ENCODE measurements at places on chromosomes 2 and 18.

DNA sequence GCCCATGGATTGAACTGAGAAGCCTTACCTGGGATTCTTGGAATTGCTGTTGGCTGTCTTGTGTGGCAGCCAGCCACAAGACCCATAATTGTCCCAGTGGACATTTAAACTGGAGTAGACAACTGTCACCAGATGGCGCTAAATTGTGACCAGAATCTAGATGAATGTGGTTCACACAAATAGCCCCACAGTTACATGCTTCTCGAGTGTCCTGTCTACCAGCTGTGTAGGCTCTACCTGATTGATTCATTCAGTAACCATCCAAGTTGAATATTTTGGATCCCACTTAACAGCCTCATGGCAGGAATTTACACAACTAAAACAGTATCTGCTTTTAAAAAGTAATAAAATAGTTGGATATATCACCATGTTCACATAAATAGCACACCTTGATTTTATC is 73.2 kb downstream of the MAP4K4 start:
- H3K36me3 ChIP-seq = no peaks in the 10 kb centered on the region
- no peaks in the 10 kb centered on the region for H3K27me3 ChIP-seq
- no peak overlapping the region for H3K27ac ChIP-seq
- no peak for DNase-seq

- no peak overlapping the region for H3K27ac ChIP-seq
- H3K4me1 ChIP-seq = no peaks in the 10 kb centered on the region
- no peak overlapping the region for H3K4me3 ChIP-seq
- H3K36me3 ChIP-seq = peaks cover 2% of the 10 kb centered on the region
Observed at GRCh38 chr2:164688896-164689419, 67.7 kb upstream of the GRB14 start.

DNA sequence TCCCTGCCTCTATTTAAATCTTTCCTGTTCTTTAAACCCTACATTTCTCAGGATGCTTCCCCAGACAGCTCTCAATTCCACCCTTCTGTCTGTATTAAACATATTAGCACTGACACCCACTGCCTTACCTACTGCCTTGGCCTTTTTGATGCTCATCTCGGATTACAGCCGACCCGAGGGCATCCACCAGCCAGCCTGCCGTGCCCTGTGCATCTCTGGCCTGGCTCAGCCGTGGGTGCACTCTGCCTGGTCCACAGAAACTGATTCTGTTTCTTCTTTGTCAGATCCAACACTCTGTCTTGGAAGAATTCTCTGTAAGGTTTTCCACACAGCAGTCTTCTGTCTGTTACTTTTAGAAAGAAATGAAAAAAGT is 27.2 kb downstream of the TANC1 start:
- peaks cover 11% of the 10 kb centered on the region for H3K4me1 ChIP-seq
- no peaks in the 10 kb centered on the region for H3K36me3 ChIP-seq
- no peak overlapping the region for H3K27ac ChIP-seq
- DNase-seq = no peak
- H3K4me3 ChIP-seq = no peak overlapping the region

DNA sequence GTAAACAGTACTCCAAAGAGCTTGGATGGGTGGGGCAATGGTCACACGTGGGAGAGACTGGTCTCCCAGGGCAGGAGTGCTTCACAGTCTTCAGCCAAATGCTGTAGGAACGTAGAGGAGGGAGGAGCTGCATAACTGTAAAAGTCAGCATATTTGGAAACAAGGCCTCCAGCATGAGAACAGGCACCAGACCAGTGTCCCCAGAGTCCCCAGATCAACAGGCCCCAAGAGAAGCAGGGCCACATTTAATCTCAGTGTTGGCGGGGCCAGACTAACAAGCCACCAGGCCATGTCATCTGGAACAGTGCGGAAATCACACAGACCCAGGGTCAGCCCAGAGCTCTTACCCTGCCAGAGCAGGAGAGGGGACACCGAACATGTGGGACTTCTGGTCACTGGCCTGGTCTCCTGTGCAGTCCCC is 63.2 kb downstream of the ADCY3 start:
- H3K4me3 ChIP-seq = no peak overlapping the region
- H3K36me3 ChIP-seq = no peaks in the 10 kb centered on the region
- no peaks in the 10 kb centered on the region for H3K27me3 ChIP-seq
- H3K4me1 ChIP-seq = peaks cover 23% of the 10 kb centered on the region
- DNase-seq = peak; percentile 25
- H3K27ac ChIP-seq = no peak overlapping the region

GRCh38 chr2:241399941-241400922 is 44.1 kb downstream of the FARP2 start:
- H3K4me1 ChIP-seq = no peaks in the 10 kb centered on the region
- H3K27me3 ChIP-seq = no peaks in the 10 kb centered on the region
- H3K36me3 ChIP-seq = peaks cover 4% of the 10 kb centered on the region
- no peak overlapping the region for H3K4me3 ChIP-seq

DNA sequence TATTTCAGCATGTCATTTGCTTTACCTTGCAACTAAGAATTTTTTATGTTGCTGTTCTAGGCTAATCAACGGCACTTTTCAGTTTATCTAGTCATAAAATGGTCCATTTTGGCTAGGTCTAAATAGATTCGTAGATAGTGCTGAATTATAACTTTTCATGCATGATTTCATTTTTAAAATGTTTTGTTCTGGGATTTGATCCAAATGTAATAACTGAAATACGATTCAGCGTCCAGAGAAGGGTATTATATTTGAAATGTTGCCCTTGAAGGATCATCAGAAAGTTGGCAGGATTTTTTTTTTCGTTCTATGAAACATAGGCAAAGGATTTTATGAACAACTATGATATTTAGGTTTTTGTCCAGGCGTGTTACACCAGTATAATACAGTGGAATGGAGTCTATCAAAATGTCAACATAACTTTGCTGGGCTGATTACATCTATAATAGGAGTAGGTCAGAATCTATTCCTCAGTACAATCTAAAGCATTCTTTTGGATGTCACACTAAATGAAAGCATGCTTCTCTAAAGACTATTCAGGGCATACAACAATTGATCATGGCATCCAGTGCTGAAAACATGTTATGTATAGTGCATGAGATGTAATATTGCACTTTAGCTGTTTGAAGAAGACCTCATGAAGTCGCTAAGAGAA is 24.8 kb downstream of the TTC27 start:
- H3K27ac ChIP-seq = no peak overlapping the region
- H3K27me3 ChIP-seq = no peaks in the 10 kb centered on the region
- H3K4me3 ChIP-seq = no peak overlapping the region
- peak; percentile 33 for DNase-seq
- peaks cover 12% of the 10 kb centered on the region for H3K36me3 ChIP-seq
- H3K4me1 ChIP-seq = no peaks in the 10 kb centered on the region

GRCh38 chr2:132414081-132414480 is 2.5 kb upstream of the GPR39 start:
- H3K36me3 ChIP-seq = no peaks in the 10 kb centered on the region
- H3K27ac ChIP-seq = no peak overlapping the region
- peaks cover 12% of the 10 kb centered on the region for H3K4me1 ChIP-seq
- no peak overlapping the region for H3K4me3 ChIP-seq
- peaks cover 20% of the 10 kb centered on the region for H3K27me3 ChIP-seq

DNA sequence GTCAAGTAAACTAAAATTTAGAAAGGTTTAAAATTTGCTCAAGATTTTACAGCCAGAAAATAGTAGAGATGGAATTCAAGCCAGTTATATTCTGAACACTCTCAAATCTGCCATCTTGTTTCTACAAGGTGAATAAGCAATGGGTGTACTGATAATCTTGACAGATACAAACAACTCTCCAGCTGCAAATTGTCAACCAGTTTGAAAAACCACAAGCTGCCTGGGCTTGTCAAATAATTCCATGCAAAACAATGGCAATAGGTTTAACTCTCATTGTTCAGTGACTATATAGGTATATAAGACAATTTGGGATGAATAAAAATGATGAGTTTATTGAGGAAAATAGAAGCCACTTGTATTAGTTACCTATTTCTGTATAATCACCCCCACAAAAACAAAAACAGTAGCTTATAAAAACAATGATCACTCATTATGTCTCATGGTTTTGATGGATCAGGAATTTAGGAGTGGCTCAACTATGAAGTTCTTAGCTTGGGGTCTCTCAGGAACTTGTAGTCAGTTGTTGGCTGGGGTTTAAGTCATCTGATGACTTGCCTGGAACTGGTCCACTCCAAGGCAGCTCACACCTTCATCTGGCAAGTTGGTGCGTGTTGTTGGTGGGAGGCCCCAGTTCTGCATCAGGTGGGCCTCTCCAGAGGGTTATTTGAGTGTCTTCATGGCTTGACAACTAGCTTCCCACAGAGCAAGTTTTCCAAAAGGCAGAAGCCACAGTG is 12.6 kb upstream of the EVA1A start:
- no peaks in the 10 kb centered on the region for H3K36me3 ChIP-seq
- no peak for DNase-seq
- H3K27me3 ChIP-seq = no peaks in the 10 kb centered on the region
- no peak overlapping the region for H3K4me3 ChIP-seq
- peaks cover 16% of the 10 kb centered on the region for H3K4me1 ChIP-seq

GRCh38 chr18:37122877-37123276 is 293.9 kb downstream of the KIAA1328 start:
- no peak overlapping the region for H3K27ac ChIP-seq
- H3K4me1 ChIP-seq = no peaks in the 10 kb centered on the region
- H3K36me3 ChIP-seq = no peaks in the 10 kb centered on the region
- no peak for DNase-seq

- DNase-seq = peak; percentile 19
- no peaks in the 10 kb centered on the region for H3K36me3 ChIP-seq
- H3K27ac ChIP-seq = no peak overlapping the region
- no peaks in the 10 kb centered on the region for H3K27me3 ChIP-seq
- H3K4me1 ChIP-seq = peaks cover 15% of the 10 kb centered on the region
- no peak overlapping the region for H3K4me3 ChIP-seq
Observed at GRCh38 chr18:23981369-23981980, 33.1 kb upstream of the TTC39C start.

- no peak overlapping the region for H3K27ac ChIP-seq
- H3K4me3 ChIP-seq = no peak overlapping the region
- peak; percentile 43 for DNase-seq
- peaks cover 2% of the 10 kb centered on the region for H3K4me1 ChIP-seq
- H3K27me3 ChIP-seq = no peaks in the 10 kb centered on the region
Observed at GRCh38 chr2:36441816-36442215, 86.2 kb downstream of the CRIM1 start.

- DNase-seq = no peak
- H3K4me1 ChIP-seq = no peaks in the 10 kb centered on the region
- H3K27ac ChIP-seq = no peak overlapping the region
- H3K36me3 ChIP-seq = no peaks in the 10 kb centered on the region
- no peak overlapping the region for H3K4me3 ChIP-seq
Observed at GRCh38 chr2:38279201-38279600, 97.9 kb downstream of the ATL2 start.

- no peaks in the 10 kb centered on the region for H3K27me3 ChIP-seq
- H3K4me1 ChIP-seq = no peaks in the 10 kb centered on the region
- no peaks in the 10 kb centered on the region for H3K36me3 ChIP-seq
- no peak overlapping the region for H3K27ac ChIP-seq
- no peak overlapping the region for H3K4me3 ChIP-seq
- no peak for DNase-seq
Observed at GRCh38 chr2:186531257-186531775, 45.3 kb downstream of the ZC3H15 start.

DNA sequence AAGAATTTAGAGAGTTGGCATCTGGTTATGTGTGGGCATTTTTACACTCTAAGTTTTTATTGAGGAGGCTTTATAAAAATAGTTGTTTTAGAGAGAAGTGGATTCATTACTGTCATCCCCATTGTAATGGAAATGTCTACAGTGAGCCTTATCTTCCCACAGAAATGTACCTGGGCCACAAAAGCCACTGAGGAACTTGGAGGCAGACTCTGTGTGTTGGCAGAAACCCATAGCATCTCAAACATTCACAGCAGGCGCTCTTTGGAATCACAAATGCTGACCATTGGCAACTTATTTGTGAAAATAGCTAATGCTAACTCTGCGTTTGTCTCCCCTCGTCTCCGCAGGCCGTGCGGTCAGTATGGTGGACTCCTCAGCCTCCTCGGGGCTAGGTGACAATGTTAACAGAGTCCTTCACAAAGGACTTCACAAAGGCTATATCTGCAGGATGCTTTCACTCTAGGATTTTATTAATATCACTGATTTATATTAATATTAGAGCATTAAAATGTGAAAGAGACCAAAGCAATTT is 689.1 kb upstream of the POU3F3 start:
- no peak overlapping the region for H3K27ac ChIP-seq
- no peak for DNase-seq
- H3K4me3 ChIP-seq = no peak overlapping the region
- no peaks in the 10 kb centered on the region for H3K36me3 ChIP-seq
- H3K4me1 ChIP-seq = no peaks in the 10 kb centered on the region
- no peaks in the 10 kb centered on the region for H3K27me3 ChIP-seq

Data from muscle of leg (tissue), 16 donors.